T-helper 2 cell treated with Interferon-gamma antibody and Interleukin-4, amounts not matched to agents 5 μg/mL and 100 μg/mL, for 36 hours (primary cell): ENCODE measurements at places on chromosomes 1 and 21.

DNA sequence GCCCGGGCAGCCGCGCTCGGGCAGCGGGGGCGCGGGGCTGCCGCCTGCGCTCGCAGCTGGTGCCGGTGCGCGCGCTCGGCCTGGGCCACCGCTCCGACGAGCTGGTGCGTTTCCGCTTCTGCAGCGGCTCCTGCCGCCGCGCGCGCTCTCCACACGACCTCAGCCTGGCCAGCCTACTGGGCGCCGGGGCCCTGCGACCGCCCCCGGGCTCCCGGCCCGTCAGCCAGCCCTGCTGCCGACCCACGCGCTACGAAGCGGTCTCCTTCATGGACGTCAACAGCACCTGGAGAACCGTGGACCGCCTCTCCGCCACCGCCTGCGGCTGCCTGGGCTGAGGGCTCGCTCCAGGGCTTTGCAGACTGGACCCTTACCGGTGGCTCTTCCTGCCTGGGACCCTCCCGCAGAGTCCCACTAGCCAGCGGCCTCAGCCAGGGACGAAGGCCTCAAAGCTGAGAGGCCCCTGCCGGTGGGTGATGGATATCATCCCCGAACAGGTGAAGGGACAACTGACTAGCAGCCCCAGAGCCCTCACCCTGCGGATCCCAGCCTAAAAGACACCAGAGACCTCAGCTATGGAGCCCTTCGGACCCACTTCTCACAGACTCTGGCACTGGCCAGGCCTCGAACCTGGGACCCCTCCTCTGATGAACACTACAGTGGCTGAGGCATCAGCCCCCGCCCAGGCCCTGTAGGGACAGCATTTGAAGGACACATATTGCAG lies 3.0 kb downstream of the ARTN start:
- peaks cover 8% of the 10 kb centered on the region for H3K4me1 ChIP-seq
- no peak overlapping the region for H3K27ac ChIP-seq
- H3K27me3 ChIP-seq: peaks cover 12% of the 10 kb centered on the region
- no peak for DNase-seq
- H3K36me3 ChIP-seq: no peaks in the 10 kb centered on the region

DNA sequence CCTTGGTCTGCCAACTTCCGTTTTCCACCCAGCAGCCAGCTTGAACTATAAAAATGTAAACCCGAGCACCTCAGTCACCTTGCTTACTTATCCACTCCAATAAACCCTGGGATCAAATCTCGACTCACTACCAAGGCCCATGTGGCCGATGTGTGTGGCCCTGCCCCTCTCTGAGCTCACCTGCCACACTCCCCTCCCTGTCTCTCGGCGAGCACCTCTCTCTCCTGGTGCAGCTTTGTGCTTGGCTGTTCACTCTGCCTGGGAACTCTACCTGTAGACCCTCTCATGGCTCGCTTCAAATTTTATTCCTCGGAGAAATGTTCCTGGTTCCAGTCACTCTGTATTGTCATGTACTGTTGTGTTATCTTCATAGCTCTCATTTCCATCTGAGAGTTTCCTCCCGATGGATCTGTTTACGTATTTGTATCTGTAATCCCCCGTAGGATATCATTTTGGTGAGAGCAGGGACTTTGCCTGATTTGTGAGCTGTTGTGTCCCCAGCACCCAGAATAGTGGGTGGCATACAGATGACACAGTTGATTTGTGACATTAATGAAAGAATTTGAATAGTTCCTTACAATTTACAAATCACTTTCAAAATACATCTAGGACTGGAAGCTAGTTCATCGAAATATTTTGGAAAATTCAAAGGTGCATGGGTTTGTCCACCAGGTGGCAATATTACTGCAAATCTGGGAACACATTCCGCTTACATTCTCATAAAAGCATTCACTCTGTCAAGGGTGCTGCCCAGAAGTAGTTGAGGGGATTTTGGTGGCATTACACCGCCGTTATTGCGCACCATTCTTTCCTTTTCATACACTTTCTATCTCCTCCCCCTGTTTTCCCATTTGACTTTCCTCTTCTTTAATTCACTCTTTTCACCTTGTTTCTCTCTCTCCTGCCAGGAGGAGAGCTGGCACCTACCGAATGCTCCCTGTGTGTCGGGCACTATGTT lies 95.3 kb downstream of the ABCA4 start:
- no peak for DNase-seq
- H3K27ac ChIP-seq: no peak overlapping the region
- peaks cover 14% of the 10 kb centered on the region for H3K27me3 ChIP-seq
- H3K36me3 ChIP-seq: no peaks in the 10 kb centered on the region

- peaks cover 4% of the 10 kb centered on the region for H3K27me3 ChIP-seq
- H3K36me3 ChIP-seq: no peaks in the 10 kb centered on the region
- no peak for DNase-seq
- H3K4me3 ChIP-seq: no peak overlapping the region
- H3K4me1 ChIP-seq: peaks cover 2% of the 10 kb centered on the region
Observed at GRCh38 chr1:46220808-46221207, 17.7 kb downstream of the LURAP1 start.

- H3K36me3 ChIP-seq: peaks cover 35% of the 10 kb centered on the region
- no peak overlapping the region for H3K4me3 ChIP-seq
- H3K4me1 ChIP-seq: peaks cover 23% of the 10 kb centered on the region
- no peaks in the 10 kb centered on the region for H3K27me3 ChIP-seq
Observed at GRCh38 chr1:27876341-27877114, 4.2 kb downstream of the THEMIS2 start.

- H3K27ac ChIP-seq: no peak overlapping the region
- H3K27me3 ChIP-seq: no peaks in the 10 kb centered on the region
- H3K4me1 ChIP-seq: no peaks in the 10 kb centered on the region
Observed at GRCh38 chr1:80656014-80656636, 1144.6 kb upstream of the ADGRL2 start.

DNA sequence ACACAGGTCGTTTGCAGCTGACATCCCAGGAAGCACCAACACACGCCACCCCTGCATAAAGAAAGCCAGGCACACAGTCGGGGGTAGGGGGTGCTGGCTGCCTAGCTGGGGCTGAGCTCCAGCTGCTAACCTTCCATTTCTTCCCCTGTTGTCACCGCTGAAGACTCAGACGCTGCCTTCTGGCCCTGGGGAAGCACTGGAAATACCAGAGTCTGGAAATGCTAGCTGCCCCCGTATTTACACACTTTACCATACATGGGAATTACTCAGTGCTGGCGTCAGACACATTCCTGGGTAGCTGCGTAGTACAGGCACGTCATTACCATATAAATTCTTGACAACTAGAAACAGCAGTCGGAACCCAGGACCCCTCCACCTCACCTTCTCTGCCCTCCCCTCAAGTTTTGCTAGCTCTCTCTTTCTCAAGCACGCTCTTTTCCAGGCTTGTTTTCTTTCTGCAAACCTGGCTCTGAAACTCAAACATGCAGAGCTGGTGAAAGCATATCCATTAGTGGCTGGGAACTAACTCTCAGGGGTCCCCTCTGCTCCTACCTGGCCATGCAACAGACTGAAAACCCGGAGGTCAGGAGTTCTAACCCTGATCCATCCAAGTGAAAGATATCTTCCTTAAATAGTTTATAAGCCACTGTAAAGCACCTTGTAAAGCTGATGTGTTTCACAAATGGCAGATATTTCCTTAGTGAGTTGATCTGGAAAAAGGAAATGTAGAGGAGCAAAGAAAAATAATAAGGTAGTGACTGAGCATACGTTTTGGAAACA lies 3.3 kb downstream of the CSRP1 start:
- H3K27ac ChIP-seq: no peak overlapping the region
- H3K27me3 ChIP-seq: no peaks in the 10 kb centered on the region
- no peak for DNase-seq

DNA sequence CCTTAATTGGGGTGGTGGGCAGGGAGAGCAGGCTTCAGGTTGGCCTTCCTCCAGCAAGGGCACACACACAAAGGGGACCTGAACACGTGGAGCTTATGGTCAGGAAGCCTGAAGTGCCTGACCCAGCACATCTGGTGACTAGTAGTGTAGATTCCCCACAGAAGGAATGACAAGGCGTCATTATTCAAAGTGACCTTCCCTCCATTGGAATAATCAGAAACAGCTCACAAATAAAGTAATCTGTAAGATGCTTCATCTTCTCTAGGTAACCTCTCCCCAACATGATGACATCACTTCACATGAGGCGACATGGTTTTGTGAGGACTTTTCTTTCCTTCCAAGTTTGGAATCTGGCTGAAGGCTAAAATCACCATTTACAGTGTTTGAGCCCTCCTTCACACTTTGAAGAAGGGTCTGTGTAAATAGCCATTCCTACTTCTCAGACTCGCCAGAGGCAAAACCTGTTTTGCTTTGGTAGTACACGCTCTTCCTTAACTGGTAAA lies 32.8 kb upstream of the ERG start:
- H3K4me3 ChIP-seq: no peak overlapping the region
- peaks cover 13% of the 10 kb centered on the region for H3K27me3 ChIP-seq
- no peaks in the 10 kb centered on the region for H3K4me1 ChIP-seq
- H3K36me3 ChIP-seq: no peaks in the 10 kb centered on the region
- DNase-seq: no peak

DNA sequence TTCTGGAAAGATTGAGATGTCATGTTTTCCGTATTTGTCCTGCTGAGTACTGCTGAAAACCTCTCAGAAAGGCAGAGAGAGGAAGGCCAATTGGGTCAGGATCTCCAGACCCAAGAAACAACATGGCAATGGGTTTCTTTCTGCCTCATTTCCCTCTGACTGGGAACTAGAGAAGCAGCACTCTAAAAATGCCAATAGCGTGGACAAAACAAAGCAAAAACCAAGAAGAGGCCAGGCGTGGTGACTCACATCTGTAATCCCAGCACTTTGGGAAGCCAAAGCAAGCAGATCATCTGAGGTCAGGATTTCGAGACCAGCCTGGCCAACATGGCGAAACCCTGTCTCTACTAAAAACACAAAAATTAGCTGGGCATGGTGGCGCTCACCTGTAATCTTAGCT lies 18.3 kb downstream of the TNFRSF9 start:
- no peak overlapping the region for H3K27ac ChIP-seq
- DNase-seq: no peak
- no peak overlapping the region for H3K4me3 ChIP-seq
- H3K36me3 ChIP-seq: no peaks in the 10 kb centered on the region
- no peaks in the 10 kb centered on the region for H3K27me3 ChIP-seq

DNA sequence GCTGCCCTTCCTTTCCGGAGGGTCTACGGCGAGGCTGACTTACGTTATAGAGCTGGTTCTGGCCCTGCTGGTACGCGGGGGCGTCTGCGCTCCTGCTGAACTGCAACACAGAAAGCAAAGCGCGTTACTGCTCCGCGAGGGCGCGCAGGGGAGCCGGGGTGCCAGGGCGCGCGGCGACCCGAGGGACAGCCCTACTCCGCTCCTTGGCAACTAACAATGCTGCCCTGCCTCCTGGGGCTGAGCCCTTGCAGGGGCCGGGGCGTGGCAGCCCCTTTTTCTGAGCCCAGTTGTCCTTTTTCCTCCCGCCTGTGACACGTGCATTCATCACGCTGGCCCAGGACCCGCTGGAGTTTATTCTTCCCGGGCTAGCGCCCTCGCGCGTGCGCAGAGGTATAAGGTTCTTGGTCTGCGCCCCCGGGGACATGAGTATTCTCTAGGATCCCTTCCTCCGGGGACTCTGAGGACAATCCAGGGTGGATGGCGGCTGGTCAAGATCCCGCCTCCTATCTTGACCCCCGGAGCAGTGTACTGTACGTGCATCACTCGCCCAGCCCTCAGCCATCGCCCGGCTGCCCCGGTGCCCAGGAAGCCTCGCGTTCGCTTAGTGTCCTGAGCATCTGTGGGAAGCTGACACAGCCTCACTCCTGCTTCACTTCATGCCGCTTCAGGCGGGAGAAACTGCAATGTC lies 78.9 kb downstream of the CD247 start:
- no peaks in the 10 kb centered on the region for H3K27me3 ChIP-seq
- no peak for DNase-seq
- peaks cover 53% of the 10 kb centered on the region for H3K4me1 ChIP-seq
- H3K27ac ChIP-seq: no peak overlapping the region
- peaks cover 62% of the 10 kb centered on the region for H3K36me3 ChIP-seq

GRCh38 chr1:45297666-45298356 lies 28.9 kb upstream of the HPDL start:
- DNase-seq: no peak
- no peaks in the 10 kb centered on the region for H3K27me3 ChIP-seq
- peaks cover 5% of the 10 kb centered on the region for H3K4me1 ChIP-seq
- H3K36me3 ChIP-seq: no peaks in the 10 kb centered on the region

- no peak for DNase-seq
- no peak overlapping the region for H3K27ac ChIP-seq
- no peaks in the 10 kb centered on the region for H3K36me3 ChIP-seq
- H3K4me3 ChIP-seq: no peak overlapping the region
- H3K4me1 ChIP-seq: peaks cover 7% of the 10 kb centered on the region
Observed at GRCh38 chr1:116147972-116148371, 36.8 kb downstream of the MAB21L3 start.

- peaks cover 2% of the 10 kb centered on the region for H3K36me3 ChIP-seq
- DNase-seq: no peak
- peaks cover 29% of the 10 kb centered on the region for H3K27me3 ChIP-seq
Observed at GRCh38 chr1:48469616-48470480, 2.2 kb downstream of the SPATA6 start.

DNA sequence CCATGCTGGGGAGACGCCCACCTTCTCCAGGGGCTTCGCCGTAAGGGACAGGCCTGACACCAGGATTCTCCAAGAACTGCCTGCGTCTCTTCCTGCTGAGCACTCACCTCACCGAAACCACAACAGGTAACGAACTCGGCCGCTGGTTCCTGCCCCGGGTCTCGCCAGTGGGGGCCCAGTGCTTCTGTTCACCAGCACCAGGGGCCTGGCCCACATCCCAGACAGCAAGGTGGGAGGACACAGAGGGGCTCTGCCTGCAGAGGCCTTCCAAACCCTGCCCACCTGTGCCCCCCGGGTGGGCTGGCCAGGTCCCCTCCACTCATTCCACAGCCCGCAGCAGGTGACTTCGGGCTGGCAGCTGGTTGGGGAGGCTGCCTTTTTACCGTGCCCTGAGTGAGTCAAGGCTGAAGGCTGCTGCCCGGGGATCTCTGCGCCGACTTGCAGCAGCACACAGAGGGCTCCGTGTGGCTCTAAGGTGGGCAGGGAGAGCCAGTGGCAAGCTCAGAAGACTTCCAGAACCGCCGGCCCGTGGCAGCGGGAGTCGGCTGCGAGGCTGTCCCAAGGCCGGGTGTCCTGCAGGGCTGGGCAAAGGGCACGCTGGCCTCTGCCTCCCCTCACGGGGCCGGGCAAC lies 14.7 kb upstream of the COL18A1 start:
- no peaks in the 10 kb centered on the region for H3K36me3 ChIP-seq
- H3K27me3 ChIP-seq: peaks cover 1% of the 10 kb centered on the region
- H3K4me3 ChIP-seq: no peak overlapping the region
- no peak overlapping the region for H3K27ac ChIP-seq
- no peaks in the 10 kb centered on the region for H3K4me1 ChIP-seq
- no peak for DNase-seq
